Stimulated activated naive CD8-positive, alpha-beta T cell treated with anti-CD3 and anti-CD28 coated beads, Interleukin-15, Interleukin-2, amounts not matched to agents 100 U/mL and 50 U/mL, for 24 hours (primary cell): ENCODE measurements at places on chromosomes 3 and 15.

GRCh38 chr15:50210462-50211157 lies 28.6 kb downstream of the SLC27A2 start:
- no peak for DNase-seq

GRCh38 chr3:33360136-33360825 lies 79.9 kb downstream of the UBP1 start:
- DNase-seq: no peak

GRCh38 chr3:36695769-36696137 lies 68.6 kb downstream of the DCLK3 start:
- DNase-seq: no peak

GRCh38 chr3:183560607-183561006 lies 5.1 kb upstream of the KLHL6 start:
- DNase-seq: no peak

- DNase-seq: no peak
Observed at GRCh38 chr3:116417151-116417550, 28.1 kb downstream of the LSAMP start.

DNA sequence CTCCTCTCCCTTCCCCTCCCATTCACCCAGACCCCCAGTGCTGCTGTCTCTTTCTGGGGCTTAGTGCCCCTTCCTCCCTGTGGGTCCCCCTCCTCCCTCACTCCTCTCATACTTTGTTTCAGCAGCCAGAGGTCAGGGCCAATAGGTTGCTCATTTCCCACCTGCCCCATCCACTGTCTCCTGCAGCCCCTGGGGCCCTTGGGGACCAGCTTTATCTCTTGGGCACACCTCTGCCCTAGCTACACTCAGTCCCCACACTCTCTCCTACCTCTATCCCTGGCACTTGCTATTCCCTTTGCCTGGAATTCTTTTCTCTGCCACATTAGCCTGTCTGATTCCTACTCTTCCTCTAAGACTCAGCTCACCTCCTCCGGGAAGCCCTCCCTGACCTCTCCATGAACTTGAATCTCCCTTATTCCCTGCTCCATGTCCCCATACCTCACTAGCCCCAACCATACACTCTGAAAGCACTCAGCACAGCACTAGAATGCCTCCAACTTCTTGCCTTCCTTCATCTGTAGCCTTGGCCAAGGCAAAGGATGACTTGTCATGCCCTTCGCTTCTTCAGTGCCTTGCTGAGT lies 14.6 kb downstream of the ANPEP start:
- no peak for DNase-seq

DNA sequence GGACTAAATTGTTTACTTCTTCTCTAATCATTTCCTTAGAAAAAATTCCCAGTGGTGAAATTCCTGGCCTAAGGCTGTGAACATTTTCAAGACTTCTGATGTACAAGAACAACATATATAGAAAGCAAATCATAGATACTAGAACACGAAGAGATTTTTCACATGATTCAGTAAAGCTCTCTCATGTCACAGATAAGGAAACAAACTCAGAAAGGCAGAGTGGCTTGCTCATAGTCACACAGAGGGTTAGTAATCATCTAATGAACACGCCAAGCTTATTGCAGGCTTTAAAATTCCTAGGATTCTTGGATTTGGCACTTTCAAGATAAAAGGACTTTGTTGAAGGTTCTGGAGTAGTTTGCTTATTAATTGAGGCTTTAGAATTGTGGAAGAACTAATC lies 26.2 kb downstream of the CRTAP start:
- DNase-seq: no peak

- no peak for DNase-seq
Observed at GRCh38 chr3:38549082-38549481, 52.9 kb downstream of the EXOG start.

GRCh38 chr3:29514170-29514569 lies 233.3 kb downstream of the RBMS3 start:
- no peak for DNase-seq

- no peak for DNase-seq
Observed at GRCh38 chr3:48945891-48946549, 27.4 kb downstream of the ARIH2 start.

DNA sequence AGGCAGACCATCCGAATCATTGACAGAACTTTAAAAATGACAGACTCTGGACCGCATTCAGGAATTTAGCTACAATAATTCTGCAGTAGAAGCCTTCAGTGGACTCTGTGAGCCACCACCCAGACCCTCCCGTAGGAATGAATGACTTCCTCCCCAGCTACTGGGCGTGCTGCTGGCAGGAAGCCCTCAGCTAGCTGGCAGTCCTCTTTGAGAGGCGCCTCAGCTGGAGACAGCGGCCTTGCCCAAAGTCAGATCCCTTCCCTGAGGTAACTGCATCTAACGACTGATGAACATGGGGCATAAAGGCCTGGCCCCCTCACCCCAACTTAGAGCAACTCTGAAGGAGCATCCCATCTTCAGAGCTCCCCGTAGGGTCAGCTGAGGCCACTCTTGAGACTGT lies 25.8 kb downstream of the CRABP1 start:
- DNase-seq: no peak

GRCh38 chr3:31448035-31448881 lies 84.5 kb upstream of the STT3B start:
- DNase-seq: peak; percentile 25

DNA sequence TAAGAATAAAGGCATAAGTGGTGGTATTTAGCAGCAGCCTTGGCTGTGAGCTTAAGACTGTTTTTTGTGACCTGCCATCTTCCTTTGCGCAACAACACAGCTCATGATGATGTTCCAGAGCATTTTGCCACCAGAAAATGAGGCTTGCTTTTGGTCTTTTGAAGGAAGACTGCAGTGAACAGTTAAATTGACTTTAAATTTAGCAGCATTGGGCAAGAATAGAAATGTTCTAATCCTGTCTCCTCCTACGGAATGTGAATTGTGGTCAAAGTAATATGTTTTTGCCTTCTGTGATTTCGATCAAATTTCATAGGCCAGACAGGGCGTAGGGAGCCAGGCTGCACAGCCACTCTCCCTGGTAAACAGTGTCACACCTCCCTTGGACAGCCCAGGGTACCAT lies 460.7 kb upstream of the RASGRP1 start:
- DNase-seq: no peak

- DNase-seq: no peak
Observed at GRCh38 chr3:170947018-170947769, 38.8 kb upstream of the EIF5A2 start.

DNA sequence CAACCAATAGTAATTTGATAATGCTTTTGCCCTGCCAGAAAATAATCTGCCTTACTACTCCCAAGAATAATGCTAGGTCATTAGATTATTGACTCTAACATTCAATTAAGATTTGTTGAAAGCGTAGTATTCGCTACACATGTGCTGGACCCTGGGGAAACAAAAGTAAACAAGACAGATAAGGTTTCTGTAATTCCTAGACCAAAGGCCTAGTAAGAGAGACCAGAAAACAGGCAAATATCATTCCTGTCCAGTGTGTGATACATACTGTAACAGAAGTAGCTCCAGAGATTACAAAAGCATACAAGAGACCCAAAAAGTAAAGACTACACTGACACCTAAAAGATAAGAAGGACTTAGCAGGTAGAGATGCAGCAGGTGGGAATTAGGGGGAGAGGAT lies 60.8 kb downstream of the PLOD2 start:
- no peak for DNase-seq

- DNase-seq: no peak
Observed at GRCh38 chr3:195240939-195241338, 30.0 kb downstream of the XXYLT1 start.

DNA sequence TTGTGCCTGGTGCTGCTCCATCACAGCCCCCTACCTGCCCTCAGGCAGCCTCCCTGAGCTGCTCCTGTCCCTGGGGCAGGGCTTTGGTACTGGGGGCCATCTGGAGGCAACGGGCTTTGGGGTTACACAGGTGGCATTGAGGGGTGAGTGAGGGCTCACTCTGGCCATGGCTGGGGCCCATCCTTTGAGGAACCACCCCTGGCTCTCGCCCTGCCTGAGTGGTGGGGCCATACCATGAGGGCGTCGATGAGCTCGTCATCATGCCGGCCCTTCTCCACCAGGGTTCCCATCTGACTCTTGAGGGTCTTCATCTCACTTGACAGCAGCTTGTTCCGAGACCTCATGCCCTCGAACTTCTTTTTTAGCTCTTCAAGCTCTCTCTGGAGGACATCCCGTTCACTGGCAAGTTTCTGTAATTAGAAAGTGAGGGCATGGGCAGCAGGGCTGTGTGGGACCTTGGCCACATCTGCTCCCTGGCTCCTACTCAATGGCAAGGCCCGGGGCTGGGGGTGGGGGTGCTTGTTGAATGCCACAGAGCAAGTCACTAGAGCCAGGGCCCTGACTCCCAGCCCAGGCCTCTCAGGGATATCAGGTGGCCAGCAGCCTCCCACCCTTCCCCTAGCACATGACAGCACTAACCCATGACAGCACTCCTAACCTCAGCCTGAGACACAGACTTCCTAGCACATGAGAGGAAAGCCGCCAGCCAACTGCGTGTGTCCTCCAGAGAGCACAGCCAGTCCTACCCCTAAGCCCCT lies 33.5 kb downstream of the CCDC13 start:
- no peak for DNase-seq

GRCh38 chr3:125166599-125167136 lies 45.9 kb downstream of the SLC12A8 start:
- no peak for DNase-seq

DNA sequence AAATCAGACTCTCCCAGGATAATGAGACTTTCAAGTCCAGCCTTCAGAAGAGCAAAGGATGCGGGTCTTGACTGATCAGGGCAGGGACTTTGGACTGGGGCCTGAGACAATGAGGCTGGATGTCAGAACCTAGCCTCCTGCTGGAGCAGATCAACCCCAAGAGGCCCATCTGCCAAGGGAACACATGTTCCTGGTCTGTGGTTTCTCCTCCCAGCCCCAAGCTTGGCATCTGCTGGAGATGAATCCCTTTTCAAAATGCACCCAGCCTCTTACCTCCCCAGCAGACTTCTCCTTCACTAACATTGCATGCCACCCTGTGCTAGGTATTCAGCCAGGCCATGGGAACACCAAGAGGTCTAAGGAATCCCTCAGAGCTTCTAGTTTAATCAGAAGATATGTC lies 43.7 kb upstream of the MFGE8 start:
- no peak for DNase-seq

GRCh38 chr3:132435224-132435910 lies 18.1 kb downstream of the DNAJC13 start:
- DNase-seq: no peak

DNA sequence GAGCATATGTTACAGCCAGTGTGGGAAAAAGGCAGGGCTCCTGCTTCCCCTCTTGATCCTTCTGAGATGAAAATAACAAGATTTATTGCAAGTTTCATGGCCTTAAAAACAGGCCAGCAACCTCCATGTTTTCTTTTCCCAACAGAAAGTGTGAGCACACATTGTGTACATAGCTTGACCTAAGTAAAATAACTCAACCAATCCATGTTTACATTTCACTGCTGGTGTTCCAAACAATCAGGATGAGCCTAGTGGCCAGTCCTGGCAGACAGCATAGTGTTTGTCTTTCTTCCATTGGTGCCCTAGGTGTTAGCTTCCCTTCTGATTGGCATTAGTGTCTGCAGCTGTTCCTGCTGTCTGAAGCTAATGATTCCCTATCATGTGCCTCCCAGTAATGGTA lies 847.7 kb downstream of the EPHA3 start:
- DNase-seq: no peak

- peak; percentile 49 for DNase-seq
Observed at GRCh38 chr3:192850451-192850981, 67.1 kb downstream of the MB21D2 start.

- DNase-seq: peak; percentile 45
Observed at GRCh38 chr3:30548600-30548999, 57.8 kb upstream of the TGFBR2 start.

DNA sequence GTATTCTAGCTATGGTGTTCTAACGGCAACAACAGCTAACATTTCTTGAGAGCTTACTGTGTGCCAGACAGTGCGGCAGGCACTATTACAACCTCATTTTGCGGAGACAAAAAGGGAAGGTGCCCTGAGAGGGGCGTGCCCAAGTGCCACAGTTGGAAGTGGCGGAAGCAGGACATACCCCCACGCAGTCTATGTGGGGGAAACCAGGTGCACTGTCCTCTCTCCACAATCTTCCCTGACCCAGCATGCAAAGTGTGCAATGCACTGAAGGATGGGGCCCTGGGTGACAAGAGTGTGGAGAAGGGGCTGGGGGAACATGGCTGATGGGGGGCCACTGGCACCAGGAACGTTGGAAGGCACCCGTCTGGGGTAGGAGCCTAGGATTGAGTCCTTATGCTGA lies 8.6 kb downstream of the ANP32A start:
- DNase-seq: no peak

- no peak for DNase-seq
Observed at GRCh38 chr15:58224068-58224467, 85.9 kb downstream of the AQP9 start.

- no peak for DNase-seq
Observed at GRCh38 chr3:52088445-52089367, 32.3 kb upstream of the DUSP7 start.

DNA sequence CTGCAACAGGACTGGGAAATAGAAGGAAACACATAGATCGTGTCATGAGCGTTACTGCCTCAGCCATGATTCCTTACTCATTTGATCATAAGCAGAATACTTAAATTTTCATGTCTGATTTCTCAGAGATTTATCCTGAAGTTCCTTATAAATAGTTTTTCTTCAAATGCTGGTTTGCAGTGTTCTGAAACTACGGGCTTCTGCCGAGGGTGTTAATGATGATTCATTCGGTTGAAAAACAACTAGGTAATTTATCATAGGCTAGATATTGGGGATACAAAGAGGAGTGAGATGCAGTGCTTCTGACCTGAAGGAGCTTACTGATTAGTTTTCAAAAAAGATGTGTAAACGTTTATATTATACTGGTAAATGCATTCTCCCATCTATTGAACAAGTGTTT lies 428.9 kb downstream of the NLGN1 start:
- no peak for DNase-seq

DNA sequence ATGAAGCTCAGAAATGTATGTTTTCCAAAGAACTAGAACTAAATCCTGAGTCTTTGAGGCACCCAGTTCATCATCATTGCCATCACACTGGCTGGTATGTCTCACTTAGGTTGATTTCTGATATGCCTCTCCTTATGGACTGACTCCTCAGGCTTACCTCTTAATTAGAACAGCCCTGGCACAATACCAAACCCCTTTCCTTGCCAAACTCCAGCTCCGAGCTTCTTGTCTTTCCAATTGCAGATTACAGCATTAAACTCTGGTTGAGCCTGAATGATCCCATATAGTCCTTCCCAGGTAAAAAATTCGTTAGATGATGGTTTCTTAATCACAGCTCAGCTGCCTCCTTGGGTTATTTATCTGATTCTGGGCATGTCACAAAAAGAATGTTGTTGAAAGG lies 66.3 kb downstream of the RTP4 start:
- DNase-seq: no peak

GRCh38 chr3:39445927-39446326 lies 21.6 kb upstream of the MOBP start:
- DNase-seq: no peak

- no peak for DNase-seq
Observed at GRCh38 chr15:38733331-38733730, 168.7 kb upstream of the RASGRP1 start.

DNA sequence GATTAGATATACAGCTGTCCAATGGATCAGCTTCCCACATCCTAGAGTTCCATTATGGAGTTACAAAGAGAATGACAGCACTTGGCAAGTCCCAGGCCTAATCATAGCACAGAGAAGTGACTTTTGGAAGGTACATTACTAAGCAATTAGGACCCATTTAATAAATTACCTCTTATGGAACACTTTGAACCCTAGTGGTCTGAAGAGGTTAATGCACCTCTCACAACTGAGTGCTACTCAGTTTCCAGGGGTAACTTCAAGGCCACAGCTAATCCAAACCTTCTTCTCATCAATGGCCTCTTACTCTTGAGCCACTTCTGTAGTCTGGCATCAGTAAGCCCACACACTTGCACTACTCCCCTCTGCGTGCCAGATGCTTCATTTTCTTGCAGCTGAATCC lies 34.9 kb upstream of the MEIS2 start:
- no peak for DNase-seq
